ENCODE measurements at places on chromosomes 3 and 15.

DNA sequence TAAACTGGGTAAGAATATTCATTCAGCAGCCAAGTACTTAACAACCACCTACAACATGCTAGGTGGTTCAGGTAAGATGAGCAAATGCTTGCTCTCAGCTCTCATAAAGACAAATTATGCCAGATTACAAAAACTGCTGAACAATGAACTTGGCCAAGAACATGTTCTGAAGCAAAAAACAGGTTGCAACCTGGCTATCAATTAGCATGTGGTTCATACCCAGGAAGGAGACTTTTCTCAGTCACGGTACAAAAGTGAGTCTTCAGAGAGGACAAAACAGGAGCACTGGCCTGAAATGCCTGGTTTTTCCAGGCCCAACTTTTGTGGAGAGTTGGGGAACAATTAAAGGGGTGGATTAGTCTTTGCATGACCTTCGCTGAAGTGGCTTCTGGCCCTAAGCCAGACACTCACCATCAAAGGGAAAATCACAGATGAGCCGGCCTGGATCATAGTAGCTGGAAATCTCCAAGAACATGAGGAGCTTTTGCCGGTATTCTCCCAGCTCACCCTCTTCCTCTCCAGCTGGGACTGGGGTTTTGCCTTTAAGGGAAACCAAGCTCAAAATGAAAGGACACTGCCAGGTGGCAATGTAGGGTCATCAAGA lies 7.6 kb upstream of the PLA2G4F start:
- DNase-seq, result no peak

GRCh38 chr3:11568503-11569155 lies 75.1 kb downstream of the VGLL4 start:
- DNase-seq, result no peak

- DNase-seq, result no peak
These were observed 141.4 kb upstream of the SLC6A11 start for GRCh38 chr3:10674578-10674977.

DNA sequence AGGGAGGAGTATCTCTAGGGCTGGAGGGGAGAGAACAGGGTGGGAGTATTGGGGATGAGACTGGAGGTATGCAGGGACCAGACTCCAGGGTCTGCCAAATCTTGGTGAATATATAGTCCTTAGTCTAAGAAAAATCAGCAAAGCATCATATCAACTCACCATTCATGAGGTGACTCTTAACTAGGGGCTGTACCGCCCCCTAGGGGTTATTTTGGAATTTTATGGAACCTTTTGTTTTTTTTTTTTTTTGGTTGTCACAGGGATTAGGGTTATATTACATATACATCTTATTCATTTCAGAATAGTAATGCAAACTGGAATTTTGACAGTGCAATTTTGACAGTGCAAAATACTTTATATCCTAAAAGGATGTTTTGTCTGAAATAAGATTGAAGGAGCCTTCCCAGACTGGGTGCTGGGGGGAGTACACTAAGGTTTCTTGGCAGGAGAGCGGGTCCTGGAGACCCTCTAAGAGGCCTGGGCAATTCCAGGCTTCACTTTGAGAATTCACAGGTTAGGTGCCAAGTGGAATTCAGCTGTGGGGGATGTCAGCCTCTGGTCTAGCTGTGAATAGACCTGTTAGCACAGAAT lies 7.5 kb downstream of the CMTM7 start:
- DNase-seq, result no peak

DNA sequence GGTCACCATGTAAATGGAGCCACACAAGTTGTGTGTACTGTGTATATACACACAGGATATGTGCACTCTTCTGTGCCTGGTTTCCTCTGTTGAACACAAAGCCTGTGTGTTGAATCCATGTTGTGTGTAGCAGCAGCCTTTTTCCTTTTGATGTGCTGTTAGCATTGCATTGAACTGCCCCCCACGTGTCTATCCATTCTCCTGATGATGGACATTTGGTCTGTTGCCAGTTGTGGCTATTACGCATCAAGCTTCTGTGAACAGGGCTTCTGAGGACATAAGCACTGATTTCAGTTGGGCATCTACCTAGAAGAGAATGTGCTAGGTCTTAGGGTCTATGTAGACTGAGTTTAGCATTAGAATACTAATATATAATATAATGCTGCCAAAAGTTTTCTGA lies 77.4 kb downstream of the LSM3 start:
- DNase-seq, result no peak

- DNase-seq, result no peak
These were observed 90.1 kb upstream of the CADPS start for GRCh38 chr3:62965311-62965710.

- no peak for DNase-seq
These were observed 29.9 kb upstream of the GOLGA8B start for GRCh38 chr15:34613301-34613700.

GRCh38 chr3:184911570-184911969 lies 99.6 kb downstream of the VPS8 start:
- DNase-seq, result no peak

GRCh38 chr3:111808439-111808838 lies 50.6 kb upstream of the PHLDB2 start:
- no peak for DNase-seq

GRCh38 chr15:41493902-41494189 lies 172 bp downstream of the ITPKA start:
- no peak for DNase-seq

- DNase-seq, result no peak
These were observed 114.4 kb downstream of the TP63 start for GRCh38 chr3:189745622-189746021.

DNA sequence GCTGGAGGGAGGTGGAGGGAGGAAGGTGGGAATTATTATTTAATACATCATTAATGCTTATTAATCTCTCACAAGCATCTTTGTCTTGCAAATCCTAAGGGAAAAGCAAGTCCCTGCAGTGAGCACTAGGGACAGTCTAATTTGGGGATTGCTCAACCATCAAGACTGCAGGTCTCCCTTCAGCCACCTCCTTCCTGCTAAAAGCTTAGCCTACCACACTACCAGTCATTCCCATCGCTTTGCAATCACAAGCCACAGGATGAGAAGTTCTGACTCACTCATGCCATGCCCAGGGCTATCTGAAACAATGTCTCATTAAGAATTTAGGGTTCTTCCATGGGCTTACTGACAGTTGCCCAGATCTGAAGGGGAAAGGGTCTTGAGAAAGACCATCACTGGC lies 51.0 kb upstream of the EIF1B start:
- no peak for DNase-seq

DNA sequence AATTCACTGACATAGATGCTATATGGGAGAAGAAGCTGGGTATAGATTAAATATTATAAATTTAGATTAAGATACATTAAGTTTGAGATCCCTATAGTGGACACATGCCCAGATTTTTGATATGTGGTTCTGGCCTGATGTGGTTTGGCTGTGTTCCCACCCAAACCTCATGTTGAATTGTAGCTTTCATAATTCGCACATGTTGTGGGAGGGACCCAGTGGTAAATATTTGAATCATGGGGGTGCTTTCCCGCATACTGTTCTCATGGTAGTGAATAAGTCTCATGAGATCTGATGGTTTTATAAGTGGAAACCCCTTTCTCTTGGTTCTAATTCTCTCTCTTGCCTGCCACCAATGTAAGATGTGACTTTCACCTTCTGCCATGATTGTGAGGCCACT lies 189.4 kb upstream of the CD96 start:
- DNase-seq, result no peak

DNA sequence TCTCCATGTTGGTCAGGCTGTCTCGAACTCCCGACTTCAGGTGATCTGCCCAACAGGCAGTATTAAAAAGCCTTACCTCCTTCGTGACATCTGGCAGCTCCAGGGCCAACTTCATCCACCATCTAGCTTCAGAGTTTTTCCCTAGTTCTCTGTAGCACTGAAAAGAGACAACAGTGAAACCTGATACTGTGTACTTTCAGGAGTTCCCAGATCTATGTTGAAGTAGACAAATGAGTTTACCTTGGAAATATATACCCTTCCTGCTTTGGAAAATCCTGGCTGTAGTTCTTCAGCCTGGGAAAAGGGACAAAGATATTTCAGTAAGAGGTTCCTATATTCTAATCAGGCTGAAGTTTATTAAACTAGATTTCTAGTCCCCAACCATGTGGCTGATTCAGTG lies 18.0 kb downstream of the RMDN3 start:
- DNase-seq, result no peak

DNA sequence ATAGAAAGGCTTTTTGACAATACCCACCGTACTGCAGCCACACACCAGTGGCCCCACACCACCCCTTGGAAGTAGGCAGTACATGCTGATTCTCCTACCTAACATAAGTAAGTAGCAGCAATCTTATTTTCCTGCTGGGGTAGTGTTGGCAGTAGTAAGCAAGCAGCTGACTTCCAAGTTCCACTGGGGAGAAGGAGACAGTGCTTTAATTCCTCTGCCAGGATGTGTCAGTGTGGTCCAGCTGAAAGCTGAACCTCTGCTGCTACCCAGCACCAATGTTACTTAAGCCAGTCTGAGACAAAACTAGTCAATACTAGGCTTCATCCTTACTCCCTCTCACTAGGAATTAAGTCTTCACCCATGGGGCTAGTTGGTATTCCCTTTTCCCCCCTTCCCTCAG lies 74.7 kb downstream of the DZIP3 start:
- DNase-seq, result no peak

- DNase-seq, result no peak
These were observed 195.7 kb downstream of the ZIC4 start for GRCh38 chr3:147210676-147211075.
